ENCODE measurements at places on chromosomes 12 and 14.

- no peak for DNase-seq
Measured at GRCh38 chr12:126935435-126935834, 1331.5 kb upstream of the TMEM132C start.

GRCh38 chr12:116140529-116140928 is 137.0 kb downstream of the MED13L start:
- no peak for DNase-seq

- no peak for DNase-seq
Measured at GRCh38 chr12:75129275-75129674, 80.4 kb downstream of the KCNC2 start.

DNA sequence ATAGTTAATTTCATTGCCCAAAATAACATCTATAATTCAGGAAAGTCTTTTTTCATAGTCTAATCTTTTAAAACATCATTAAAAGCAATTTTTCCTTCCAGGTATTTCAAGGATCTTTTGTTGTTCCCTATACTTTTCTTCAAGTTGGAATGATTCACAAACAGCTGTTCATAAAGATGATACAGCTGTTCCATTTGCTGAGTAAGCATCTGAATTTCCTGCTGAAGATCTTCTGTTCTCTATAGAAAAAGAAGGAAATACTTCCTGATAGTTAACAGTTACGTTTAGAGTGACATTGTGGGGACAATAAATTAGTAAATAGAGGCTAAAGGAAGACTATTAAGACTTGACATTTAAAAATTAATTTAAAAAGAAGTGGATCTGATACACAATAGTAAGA is 30.3 kb upstream of the ESR2 start:
- DNase-seq: no peak

DNA sequence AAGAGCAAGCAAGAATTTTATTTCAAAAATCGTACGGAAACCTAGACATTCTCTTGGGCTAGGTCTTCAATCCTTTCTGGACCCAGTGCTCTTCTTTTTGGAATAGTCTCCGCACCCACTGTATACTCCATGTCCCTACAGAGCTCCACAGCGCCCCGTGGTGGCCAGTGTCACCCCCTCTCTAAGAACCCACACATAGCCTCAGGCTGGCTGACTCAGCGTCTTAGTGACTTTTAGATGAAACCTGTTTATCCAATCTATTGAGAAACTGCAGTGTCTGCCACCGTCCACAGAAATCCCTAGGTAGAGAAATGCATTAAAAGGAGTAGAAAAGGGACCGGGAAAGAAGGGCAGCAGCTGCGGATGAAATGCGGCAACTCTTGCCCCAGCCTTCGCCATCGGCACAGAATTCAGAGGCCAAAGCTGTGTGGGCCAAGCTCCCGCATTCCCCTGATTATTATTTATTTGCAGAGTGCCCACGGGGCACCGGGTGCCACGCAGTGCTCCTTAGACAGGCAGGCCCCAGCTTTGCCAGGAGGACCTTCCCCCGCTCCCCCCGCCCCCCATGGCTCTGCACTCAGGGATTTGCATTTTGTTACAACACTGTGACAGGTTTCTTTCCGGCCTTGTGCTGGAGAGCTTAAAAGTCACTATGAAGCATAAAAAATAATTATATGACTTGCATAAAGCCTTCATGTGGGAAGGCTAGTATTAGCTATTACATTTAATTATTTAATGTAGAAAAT is 170.1 kb upstream of the FKBP4 start:
- no peak for DNase-seq

Data from T-helper 2 cell (primary cell).